Kasumi-1 (cell line): ENCODE measurements at places on chromosomes 4 and X.

- peak; percentile 94 for DNase-seq
Measured at GRCh38 chrX:12955882-12956703, 18.8 kb upstream of the TMSB4X start.

DNA sequence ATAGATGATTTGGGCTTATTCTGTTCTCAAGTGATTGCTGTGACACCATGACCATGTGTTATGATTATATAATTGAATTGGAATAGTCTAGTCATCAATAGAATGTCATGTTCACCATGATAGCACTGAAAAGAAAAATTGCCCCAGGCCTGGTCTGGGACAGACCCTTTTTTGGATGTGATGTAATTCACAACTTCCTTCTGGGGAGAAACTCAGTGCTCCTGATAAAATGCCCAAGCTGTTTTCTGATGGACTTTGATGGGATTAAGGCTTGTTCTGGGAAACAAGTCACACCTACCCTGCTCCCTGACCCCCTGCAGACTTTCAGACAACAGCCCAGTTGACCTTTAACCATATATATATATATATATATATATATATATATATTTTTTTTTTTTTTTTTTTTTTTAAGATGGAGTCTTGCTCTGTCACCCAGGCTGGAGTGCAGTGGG lies 65.3 kb downstream of the RHOH start:
- no peak for DNase-seq

- no peak for DNase-seq
Measured at GRCh38 chrX:101062176-101062575, 10.3 kb upstream of the TRMT2B start.

- DNase-seq: peak; percentile 40
Measured at GRCh38 chr4:42397635-42398170, 415 bp downstream of the SHISA3 start.

- peak; percentile 41 for DNase-seq
Measured at GRCh38 chr4:118950224-118950623, 61.6 kb downstream of the SYNPO2 start.

DNA sequence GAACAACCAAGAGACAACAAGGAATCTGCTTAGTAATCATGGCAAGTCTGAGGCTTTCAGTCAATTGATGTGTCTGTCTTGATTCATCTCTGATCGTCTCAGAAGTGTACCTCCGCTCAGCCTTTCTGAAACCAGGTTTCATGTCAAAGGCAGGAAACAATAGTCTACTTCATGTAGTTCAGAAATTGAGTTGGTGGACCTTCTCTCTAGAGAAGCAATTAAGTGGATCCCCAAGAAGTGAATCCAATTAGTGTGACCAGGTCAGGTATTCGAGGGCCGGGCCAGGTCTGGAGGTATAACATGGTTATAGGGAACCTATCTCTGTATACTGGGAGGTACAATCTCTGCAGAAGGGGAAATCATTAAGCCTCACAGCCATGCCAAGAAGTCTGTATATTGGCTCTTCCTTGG lies 32.0 kb downstream of the DAPP1 start:
- no peak for DNase-seq

DNA sequence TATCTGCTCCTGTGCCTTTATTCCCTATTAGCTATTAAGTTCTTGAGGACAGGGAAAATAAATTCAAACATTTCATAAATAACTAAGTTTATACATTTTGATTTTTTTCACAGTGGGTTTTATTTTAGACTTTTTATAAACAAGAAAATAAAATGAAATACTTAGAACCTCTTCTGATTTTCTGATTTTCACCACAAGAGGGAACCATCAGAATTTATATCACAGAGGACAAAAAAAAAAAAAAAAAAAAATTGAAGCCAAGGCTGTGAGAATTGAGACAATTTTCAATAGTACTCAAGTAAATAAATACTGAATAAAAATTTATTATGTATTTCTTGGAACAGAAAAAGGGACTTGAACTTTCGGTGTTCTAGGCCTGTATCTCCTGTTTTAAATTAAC lies 288.1 kb downstream of the SH3BGRL start:
- DNase-seq: peak; percentile 1

DNA sequence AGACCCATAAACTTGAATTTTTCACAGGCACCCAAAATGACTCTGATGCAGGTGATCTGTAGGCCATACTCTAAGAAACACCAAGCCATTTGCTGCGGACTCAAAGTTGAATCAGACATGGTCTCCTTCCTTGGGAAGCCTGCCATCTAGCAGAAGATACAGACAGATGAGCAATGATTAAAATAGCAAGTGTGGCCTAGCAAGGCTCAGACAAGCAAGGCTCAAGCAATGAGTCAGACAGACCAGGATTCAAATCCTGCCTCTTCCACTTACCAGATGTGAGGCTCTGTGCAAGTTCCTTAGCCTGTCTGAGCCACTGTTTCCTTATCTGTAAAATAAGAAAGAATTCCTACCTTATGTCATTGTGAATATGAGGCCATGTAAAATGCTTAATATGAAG lies 2.3 kb downstream of the CCDC149 start:
- no peak for DNase-seq

GRCh38 chr4:174045381-174045780 lies 238.1 kb downstream of the FBXO8 start:
- no peak for DNase-seq

DNA sequence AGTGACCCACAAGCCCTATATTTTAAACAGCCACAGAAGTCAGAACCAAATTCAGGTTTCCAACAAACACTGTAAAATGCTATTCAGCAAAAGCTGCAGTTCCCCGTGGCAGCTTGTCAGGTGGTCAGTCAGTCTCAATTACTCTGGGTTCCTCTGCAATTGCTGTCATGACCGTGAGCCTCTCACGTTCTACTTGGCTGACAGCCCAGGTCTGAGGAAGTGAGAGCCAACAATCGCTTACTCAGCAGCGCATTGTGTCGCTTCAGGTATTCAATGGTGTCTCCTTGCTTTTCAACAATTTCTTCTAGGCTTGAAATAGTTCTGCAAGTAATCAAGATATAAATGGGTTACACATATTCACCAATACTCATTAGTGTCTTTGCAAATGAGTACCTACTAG lies 25.8 kb downstream of the TRIM75 start:
- no peak for DNase-seq

DNA sequence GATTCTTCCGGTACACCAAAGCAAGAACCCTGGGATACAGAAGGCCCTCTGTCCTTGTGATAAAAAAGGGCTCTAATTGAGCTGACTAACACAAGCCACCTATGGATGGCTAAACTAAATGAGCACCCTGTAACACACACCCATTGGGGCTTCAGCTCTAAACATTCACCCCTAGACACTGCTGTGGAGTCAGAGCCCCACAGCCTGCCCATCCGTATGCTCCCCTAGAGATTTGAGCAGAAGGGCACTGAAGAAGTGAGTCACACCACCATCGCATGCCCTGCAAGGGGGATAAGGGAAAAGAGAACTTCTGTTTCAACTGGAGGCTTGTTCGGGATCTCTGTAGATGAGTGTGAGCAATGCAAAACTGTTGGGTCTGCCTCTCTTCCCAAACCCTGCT lies 545.2 kb downstream of the KCTD8 start:
- no peak for DNase-seq

- DNase-seq: no peak
Measured at GRCh38 chrX:54495814-54496516, at the start of gene FGD1. TSS of gene FGD1 (minus strand) at chrX:54496234. CDS start at chrX:54495432, 802 bp downstream.

DNA sequence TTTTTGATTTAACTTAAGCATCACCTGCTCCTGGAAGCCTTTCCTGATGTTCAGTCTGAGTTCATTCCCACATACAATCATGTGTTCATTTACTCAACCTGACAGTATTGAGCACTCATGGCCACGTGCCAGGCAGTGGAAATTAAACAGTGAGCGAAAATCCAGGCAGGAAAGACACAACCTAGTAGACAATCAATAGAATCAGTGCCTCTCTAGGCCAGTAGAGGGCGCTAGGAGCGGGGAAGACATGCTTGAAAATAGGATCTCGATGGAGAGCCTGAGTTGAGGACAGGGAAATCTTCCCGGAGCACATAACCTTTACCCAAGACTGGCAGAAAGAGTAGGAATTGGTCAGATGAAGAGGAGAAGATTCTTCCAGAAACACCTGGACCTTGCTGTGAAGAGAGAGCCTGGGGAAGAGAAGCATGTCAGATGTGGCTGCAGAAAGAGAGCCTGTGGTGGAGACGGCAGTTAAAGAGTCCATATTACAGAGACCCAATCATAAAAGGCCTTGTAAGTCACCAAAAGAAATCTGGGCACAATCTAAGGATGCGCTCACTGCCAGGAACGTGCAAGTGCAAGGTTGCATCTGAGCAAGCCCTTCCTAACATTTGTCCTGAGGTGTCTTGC lies 103.5 kb downstream of the LDB2 start:
- peak; percentile 44 for DNase-seq

DNA sequence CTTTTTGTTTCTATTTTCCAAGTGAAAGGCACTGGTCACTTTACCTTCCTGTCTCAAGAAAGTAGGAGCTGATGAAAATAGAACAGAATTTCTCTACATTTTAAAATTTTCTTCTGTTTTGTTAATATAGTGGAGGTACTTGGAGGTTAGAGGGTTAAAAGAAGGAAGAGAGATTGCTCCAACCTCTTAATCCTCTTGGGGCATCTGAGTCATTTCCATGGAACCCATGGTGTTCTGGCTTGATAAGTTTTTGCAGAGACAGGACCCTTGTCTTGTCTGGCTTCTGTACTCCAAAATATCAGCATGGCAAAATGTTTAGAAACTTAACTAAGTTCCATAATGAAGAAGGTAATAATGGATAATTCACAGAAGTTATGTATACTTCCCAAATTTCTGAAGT lies 727.2 kb downstream of the C4orf33 start:
- no peak for DNase-seq

- no peak for DNase-seq
Measured at GRCh38 chr4:48333587-48333986, 7.7 kb upstream of the SLAIN2 start.

GRCh38 chrX:33053001-33053400 lies 158.3 kb downstream of the DMD start:
- DNase-seq: no peak

GRCh38 chr4:12379191-12379590 lies 950.5 kb upstream of the HS3ST1 start:
- DNase-seq: no peak

DNA sequence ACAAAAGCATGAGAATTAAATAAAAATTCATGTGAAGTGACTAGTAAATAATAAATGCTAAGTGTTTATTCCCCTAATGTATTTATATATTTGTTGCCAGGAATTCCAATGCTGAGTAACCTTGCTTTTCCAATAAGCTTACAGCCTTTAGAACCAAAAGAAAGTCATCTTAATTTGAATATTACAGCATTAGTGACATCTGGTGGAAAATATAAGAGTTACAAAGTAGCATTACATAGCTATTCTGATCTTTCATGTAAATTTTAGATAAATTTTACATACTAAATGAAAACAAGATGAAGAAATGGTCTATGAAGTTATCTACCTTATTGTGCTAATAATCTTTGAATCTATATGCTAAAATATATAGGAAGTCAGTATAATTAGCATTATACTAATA lies 10.4 kb downstream of the MAD2L1 start:
- DNase-seq: peak; percentile 66

GRCh38 chr4:124325690-124326089 lies 386.8 kb downstream of the ANKRD50 start:
- no peak for DNase-seq

DNA sequence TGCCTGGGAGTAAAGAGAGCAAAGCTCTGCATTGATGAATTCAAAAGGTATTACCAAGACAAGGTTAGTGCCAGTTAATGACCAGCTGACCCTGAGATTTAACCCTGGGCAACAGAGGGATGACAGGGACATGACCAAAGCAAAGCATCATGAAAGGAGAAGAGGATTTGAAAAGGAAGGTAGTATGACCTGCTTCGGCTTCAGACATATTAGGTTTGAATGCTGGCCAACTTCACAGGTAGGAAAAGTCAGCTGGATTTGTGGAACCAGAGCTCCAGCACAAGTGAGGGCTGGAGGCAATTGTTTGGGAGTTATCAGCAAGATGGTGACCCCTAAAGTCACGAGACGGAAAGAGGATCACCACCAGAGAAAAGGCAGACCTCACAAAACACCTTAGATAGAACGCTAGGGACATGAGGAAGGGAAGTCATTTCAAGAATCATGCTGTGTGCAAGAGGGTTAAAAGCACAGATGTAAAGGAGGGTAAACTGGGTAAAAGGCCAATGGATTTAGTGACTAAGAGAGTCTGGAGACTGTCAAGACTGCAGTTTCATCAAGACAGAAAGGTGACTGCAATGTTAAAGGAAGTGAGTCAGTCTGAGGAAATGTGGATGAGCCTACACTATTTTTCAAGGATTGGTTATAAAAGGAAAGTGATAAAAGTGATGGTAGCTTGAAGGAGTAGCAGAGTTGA lies 45.6 kb downstream of the SH3RF1 start:
- peak; percentile 31 for DNase-seq

- no peak for DNase-seq
Measured at GRCh38 chrX:107102980-107103379, 15.6 kb downstream of the RBM41 start.

GRCh38 chr4:73036123-73036522 lies 33.4 kb downstream of the COX18 start:
- DNase-seq: no peak

GRCh38 chr4:88573995-88574394 lies 18.3 kb upstream of the HERC3 start:
- DNase-seq: no peak

GRCh38 chrX:105314458-105314857 lies 94.0 kb upstream of the TEX13A start:
- no peak for DNase-seq

DNA sequence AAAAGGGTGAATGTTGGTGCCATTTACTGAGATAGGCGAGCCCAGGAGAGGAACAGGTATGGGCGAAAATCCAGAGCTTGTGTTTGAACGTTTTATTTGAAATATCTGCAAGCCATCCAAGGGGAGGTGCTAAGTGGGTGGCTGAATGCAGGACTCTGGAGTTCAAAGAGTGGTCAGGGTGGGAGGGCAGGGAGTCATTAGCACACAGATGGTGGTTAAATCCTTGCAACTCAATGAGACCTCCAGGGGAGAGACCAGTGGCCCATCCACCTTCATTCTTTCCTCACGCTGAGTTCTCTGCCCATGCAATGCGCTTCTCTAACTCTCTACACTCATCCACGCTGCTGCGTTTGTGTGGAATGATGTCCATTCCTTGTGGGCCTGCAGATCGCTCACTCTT lies 101.1 kb downstream of the VCX3B start:
- no peak for DNase-seq

- DNase-seq: no peak
Measured at GRCh38 chrX:38796946-38797345, 4.3 kb upstream of the MID1IP1 start.

GRCh38 chr4:52051615-52052474 lies 741 bp downstream of the SPATA18 start:
- no peak for DNase-seq

- no peak for DNase-seq
Measured at GRCh38 chr4:54189140-54189539, 40.0 kb upstream of the PDGFRA start.
